Stimulated activated CD4-positive, alpha-beta T cell treated with anti-CD3 and anti-CD28 coated beads, Interleukin-15, amount 100 ng/mL, for 24 hours (primary cell): ENCODE measurements at places on chromosomes 5 and 9.

- no peak for DNase-seq
These were observed 30.5 kb upstream of the MSH3 start for GRCh38 chr5:80623999-80624398.

DNA sequence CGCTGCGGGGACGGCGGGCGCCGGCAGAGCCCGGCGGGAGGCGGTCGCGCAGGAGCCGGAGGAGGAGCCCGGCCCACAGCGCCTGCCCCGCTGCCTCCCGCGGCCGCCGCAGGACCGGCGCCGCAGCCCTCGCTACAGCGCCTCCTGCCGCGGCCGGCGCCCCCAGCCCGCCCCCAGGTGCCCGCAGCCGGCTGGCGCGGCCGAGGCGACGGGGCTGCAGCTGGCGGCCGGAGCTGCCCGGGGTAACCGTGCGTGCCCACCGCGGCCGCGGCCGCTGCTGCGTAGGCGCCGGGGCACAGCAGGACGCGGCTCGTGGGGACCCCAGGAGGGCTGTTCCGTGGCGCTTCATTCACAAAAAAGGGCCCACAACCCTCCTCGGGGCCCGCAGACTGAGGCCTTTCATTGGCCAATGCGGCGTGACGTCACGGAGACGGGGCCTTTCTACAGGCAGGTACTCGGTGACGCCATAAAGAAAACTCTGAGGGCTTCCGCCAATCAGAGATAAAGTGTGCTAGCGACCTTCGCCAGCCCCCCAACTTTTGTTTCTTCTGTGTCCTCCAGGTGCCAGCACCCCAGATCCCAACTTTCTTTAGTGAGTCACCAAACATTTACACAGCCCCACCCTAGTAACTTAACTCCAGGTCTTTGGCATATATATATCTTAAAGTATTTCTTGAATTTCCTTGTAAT is at the start of gene CDC14B:
Gene CDC14B (minus strand): TSS at position 353 of the 690 bp plus-strand sequence. CDS start 465 bp downstream, outside the sequence.
- peak; percentile 90 for DNase-seq

DNA sequence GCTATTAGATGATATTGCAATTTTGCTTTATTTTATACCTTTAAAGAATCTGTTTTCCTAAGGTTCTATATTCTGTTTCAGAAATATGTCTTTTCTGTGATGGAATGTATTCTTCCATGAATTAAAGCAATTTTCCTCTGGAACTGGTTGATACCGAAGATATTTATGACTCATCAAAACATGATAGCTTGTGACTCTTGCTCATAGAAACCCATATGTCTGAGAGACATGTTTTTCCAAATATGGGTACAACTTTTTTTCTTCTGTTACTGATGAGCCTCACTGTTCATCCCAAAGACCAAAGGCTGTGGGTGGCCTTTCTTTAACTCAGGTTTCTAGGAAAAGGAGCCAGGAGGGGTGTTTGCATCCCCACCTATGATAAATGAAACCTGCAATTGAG is 126.1 kb upstream of the PAPPA start:
- no peak for DNase-seq

DNA sequence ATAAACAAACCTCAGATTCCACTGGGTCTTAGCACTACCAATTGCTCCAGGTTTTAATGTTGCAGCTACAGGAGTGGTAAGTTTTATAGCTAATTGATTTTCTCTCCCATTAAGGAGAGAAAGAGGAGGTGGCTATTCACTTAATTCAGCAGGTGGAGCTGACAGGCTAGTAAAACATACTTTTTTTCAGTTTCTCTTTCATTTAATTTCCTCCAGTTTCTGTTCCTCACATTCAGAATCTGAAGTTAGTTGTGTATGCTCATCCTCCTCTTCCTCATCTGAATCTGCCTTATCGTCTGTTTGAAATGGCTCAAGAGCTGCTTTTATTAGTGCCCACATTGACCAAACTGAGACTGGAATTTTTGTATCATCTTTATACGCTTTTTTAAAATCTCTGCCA is 98.0 kb downstream of the PLPPR1 start:
- DNase-seq: no peak

- no peak for DNase-seq
These were observed 200.2 kb downstream of the SEMA6A start for GRCh38 chr5:116374434-116374852.

GRCh38 chr9:88746743-88747398 is 211.9 kb downstream of the NXNL2 start:
- no peak for DNase-seq

DNA sequence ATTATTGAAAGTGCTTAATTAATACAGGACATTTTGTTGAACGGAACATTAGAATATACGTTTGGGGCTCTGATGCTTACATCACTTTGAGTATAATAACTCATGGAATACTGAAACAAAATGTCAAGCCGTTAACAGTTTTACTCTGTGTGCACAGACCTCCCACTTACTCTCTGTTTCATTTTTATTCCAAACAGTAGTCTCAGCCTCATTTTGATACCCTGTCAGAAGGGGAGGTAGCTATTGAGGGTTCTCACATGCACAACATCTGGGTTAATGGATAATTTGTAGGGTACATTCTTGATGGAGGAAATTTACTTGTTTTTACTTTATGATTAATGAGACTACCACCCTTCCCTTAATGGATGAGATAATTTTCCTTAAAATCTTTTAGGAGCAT is 59.0 kb downstream of the SCAMP1 start:
- no peak for DNase-seq

- DNase-seq: no peak
These were observed 119.6 kb upstream of the KLF9 start for GRCh38 chr9:70534061-70534460.

GRCh38 chr9:21856301-21857094 is 54.1 kb downstream of the MTAP start:
- DNase-seq: no peak

GRCh38 chr5:119746984-119747383 is 117.6 kb downstream of the FAM170A start:
- DNase-seq: no peak

GRCh38 chr5:79687889-79688288 is 1.7 kb upstream of the CMYA5 start:
- DNase-seq: no peak

DNA sequence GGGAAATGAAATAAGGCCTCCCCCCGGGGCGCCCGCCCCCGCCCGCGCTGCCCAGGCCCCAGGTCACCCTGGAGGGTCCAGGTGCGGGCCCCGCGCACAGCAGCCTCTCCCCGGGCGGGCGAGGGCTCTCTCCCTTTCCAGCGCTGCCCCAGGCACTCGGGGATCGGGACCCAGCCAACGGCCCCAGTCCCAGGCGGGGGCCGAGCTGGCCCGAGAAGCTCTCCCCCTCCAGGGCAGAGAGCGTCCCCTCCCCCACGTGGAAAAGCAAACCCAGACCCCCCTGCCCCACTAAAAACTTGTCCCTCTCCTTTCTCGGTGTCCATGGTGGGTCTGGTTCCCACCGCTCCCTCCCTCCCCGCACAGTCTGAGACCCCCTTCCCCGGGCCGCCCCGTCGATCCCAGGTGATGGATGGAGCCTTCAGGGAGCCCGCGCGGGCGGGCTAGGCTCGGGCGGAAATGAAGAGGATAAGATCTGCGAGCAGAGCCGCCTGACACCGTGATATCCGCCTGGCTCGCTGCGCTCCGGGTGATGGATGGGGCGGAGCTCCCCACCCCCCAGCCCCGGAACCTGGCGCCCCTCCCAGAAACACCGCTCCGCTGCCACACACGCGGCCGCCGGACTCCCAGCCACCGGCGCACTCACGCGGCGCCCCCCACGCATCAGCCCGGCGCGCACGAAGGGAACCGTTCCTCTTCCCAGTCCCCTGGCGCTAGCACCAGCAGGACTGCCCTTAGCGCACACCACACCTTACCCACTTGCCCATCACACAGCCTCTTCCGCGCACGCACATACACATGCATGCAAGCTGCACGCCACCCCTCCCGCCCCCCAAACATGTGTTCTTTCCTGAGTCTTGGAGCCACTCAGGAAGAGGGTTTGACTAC is 81.7 kb upstream of the ZBTB43 start:
- peak; percentile 86 for DNase-seq

- DNase-seq: no peak
These were observed 114.9 kb downstream of the HOMER1 start for GRCh38 chr5:79399046-79399445.

- DNase-seq: no peak
These were observed 68.4 kb upstream of the IZUMO3 start for GRCh38 chr9:24614070-24614469.

- DNase-seq: no peak
These were observed 18.7 kb downstream of the ADAMTSL1 start for GRCh38 chr9:18492612-18493011.

DNA sequence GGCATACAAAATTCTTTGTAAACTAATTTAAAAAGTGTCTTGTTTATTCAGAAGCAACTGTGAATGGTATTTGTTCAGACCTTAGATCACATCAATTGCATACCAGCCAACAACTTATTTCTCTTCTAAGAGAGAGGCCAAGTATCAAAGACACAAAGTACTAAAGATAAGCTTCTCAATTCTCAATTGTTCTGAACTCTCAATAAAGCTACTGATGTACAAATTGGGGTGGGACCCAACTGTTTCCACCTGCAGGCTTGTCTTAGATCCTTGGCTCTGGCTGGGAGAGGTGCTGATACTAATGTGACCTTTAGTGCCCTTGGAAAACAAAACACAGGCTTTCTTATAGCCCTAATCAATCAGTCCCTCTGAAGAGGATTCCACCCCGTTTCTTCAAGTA is 22.1 kb downstream of the XRCC4 start:
- no peak for DNase-seq

- DNase-seq: no peak
These were observed 16.3 kb downstream of the MAPKAP1 start for GRCh38 chr9:125690679-125691078.

GRCh38 chr9:98778711-98779530 is 17.4 kb downstream of the ANKS6 start:
- no peak for DNase-seq

- no peak for DNase-seq
These were observed 53.1 kb downstream of the C7 start for GRCh38 chr5:40962207-40962955.

GRCh38 chr9:35905912-35906679 is at the start of gene HRCT1:
Gene HRCT1 (plus strand): TSS chr9:35906202. CDS start chr9:35906288, 86 bp downstream.
- no peak for DNase-seq

DNA sequence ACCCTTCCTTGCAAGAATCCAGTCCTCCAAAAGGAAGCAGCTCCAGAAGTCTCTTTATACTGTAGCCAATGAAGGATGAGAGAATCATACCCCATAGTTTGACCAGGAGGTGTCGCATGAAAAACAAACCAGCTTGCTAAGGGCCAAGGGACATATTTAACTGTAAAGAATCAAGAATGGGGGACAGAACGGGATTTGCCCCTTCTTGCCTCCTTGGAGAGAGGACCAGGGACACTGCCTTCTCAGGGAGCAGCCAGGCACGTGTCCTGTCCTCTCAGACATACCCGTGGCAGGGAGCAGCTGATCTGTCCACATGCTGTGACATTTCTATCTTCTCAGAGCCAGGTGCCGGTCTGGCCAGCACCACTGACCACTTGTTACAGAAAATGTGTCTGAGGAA is 11.7 kb downstream of the PRUNE2 start:
- no peak for DNase-seq

DNA sequence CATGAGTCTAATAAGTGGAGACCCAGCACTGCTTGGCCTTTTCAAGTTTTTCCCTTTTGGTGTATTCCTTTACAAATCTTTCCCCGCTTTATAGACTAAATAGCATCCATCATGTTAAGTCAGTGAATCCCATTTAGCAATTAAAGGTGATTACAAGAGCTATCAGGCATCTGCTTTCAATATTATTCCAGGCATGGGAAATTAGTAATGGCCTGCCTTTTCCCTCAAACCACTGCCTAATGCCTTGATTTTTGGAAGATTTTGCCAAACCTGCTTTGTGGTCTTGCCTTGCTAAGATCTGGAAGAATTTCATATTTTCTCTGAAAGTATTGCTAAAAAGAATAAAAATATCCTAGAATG is 102.8 kb upstream of the GNA14 start:
- DNase-seq: no peak

DNA sequence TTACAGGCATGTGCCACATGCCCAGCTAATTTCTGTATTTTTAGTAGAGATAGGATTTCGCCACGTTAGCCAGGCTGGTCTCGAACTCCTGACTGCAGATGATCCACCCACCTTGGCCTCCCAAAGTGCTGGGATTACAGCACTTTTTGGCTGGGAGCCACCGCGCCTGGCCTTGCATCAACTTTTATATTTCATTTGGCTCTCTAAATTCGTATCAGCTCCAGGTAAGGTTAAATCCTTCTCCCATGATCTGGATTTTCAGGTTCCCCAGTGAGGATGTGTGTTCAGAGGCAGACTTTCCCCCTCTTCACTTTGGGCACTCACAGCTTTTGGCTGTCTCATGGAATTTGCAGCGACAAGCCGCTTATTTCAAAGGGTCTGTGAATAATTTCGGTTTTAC is 16.8 kb upstream of the RNF38 start:
- no peak for DNase-seq

DNA sequence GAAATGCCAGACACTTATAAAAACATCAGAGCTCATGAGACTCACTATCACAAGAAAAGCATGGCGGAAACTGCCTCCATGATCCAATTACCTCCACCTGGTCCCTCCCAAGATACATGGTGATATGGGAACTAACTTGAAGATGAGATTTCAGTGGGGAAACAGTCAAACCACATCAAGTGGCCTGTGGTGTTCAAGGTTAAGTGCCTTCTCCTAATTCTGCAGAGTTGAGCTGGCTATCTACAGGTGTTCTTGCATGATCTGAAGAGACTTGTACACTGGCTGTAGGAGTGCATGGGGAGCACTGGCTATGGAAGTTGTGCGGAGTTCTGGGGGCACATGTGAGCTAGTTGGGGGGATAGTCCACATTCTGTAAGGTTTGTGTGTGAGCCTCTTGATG is 34.0 kb upstream of the CKS2 start:
- DNase-seq: no peak

DNA sequence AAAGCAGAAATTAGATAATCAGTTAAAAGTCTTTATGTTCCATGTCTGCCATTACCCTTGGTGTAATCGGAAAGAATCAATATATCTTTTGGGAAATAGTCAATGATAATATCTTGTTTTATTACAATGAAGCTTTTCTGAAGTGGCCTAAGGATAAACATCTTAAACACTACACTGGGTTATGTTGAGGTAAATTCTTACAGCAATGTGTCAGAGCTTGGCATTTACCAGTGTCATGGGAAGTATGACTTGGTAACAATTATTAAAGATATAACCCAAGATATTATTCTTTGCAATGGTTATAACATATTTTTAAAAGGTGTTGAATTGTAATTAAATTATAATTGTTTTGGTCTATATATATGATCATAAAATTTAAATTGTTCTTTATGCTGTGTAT is 84.7 kb downstream of the CFAP95 start:
- DNase-seq: no peak

DNA sequence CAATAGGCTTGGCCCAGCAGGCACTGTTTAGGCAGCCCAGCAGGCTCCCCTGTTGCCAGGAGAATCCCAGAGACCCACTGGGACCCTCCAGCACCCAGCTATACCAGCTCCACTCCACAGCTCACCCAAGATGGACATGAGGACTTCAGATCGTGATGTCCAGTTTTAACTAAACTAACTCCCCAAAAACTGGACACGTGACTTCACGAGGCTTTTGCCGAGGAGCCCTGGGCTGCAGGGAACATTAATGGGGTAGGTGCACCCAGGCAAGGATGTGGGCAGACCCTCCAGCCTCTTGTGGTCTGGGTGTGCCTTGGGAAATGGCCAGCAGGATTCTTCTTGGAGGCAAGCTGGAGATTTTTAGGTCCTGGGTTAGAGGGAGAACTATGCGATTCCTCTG is 8.9 kb upstream of the NKD2 start:
- no peak for DNase-seq

GRCh38 chr5:757931-758697 is 26.4 kb downstream of the ZDHHC11B start:
- DNase-seq: peak; percentile 58

GRCh38 chr9:70607926-70608325 is 193.5 kb upstream of the KLF9 start:
- DNase-seq: no peak
